ENCODE measurements at places on chromosomes 5 and 9.

DNA sequence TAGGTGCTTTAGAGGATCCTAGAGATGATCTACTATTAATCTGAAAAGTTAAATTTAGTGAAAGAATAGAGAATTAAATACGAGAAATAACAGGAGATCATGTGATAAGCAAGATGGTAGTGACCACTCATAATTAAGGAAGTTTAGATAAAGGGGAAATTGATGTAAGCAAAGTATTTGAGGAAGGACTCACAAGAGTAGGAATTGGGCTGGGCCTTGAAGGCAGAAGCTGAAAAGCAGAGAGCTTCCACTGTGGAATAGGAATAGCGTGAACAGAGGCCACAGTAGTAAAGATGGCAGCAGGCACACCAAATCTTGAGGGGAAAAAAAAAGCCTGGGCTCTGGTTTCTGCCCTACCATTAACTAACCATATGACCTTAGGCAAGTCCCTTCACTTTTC is 38.0 kb downstream of the KIF24 start:
- DNase-seq: no peak

GRCh38 chr5:864492-865167 is 13.8 kb upstream of the ZDHHC11 start:
- no peak for DNase-seq

DNA sequence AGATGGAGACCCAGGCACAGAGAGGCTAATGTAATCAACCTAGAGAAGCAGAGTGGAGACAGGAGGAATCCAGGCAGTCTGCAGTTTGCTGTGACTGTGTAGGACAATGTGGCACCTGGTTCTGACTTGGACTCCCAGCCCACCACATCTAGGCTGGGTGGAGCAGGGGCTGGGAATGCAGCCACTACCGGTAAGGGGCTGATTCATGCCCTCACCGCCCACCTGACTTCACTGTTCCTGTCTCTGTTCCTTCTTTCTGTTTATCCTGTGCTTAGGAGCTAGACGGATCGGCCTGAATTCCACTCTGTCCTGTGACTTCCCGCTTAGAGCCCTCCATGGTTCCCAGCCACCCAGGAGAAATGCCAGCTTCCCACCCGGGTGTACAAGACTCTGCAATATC is 2.6 kb downstream of the PDLIM4 start:
- no peak for DNase-seq

DNA sequence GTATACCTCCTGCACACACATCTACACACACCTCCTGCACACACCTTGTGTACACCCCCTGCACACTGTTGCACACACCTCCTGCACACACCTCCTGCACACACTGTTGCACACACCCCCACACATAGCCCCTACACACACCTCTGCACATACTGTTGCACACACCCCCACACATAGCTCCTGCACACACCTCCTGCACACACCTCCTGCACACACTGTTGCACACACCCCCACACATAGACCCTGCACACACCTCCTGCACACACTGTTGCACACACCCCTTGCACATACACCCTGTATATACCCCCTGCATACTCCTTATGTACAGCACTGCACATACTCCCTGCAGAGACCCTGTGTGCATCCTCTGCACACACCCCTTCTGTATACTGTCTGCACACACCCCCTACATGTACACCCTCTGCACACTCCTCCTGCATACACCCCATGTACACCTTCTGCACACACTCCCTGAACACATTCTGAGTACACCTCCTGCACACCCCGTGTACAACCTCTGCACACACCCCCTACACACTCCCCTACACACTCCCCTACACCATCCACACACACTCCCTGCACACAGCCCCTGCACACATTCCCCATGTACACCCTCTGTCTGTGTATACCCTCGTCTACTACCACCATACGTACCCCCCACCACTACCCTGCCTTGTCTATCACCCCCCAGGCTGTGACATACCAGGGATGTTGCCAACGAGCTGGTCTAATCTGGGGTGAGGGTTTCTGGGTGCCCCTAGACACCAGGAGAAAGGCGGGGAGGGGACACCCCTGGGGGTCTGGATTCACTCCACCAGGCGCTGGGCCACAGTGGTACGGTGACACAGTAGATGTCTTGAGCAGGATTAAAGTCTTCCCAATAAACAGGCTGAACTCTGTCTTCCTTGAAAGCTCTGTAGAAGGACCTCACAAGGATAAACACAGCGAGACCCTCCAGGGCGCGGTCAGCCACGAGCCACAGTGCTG is 1.1 kb upstream of the CEP72 start:
- DNase-seq: no peak

DNA sequence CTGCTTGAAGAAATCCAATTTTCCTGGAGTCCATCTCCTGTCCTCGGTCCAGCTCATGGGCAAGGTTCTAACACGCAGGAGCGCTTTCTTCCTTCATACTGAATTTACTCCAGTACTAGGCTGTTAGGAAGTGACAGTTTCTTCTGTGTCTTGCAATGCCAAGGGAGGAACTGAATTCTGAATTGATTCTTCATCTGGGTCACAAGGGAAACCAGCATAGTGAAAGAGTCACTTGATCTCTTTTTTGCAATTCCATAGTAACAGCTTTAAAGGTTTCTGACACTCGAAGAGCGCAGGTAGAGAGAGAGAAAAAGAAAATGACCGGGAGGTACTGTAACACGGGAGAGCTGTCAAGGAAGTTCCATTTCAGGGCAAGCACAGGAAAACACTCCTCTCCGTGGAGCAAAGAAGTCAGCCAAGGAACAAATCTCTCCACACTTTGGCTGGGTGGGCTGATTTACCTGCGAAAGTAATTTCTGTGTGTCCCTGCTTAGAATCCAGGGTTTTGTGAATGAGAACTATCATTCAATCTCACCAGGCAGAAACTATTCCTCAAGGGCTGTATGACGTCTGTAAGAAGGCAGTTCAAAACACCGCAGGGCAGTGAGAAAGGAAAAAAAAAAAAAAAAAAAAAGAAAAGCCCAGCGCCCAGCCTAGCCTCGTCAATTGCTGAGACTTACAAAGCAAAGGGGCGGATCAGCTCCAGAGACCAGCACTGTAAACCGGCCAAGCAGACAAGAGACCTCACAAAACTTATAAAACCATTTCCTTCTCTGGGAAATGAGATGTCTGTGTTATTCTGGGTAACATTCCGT is 617.8 kb downstream of the PDE4D start:
- DNase-seq: no peak
